ENCODE measurements at places on chromosomes 12 and 14.

GRCh38 chr12:123126294-123127181 lies 24.4 kb downstream of the PITPNM2 start:
- no peak for DNase-seq

- DNase-seq: no peak
These were observed 7.6 kb upstream of the SLC25A21 start for GRCh38 chr14:37179896-37180502.

GRCh38 chr14:35342489-35343010 lies 50.4 kb downstream of the PSMA6 start:
- DNase-seq: no peak

- no peak for DNase-seq
These were observed 42.1 kb downstream of the MAP1LC3B2 start for GRCh38 chr12:116600959-116601918.

DNA sequence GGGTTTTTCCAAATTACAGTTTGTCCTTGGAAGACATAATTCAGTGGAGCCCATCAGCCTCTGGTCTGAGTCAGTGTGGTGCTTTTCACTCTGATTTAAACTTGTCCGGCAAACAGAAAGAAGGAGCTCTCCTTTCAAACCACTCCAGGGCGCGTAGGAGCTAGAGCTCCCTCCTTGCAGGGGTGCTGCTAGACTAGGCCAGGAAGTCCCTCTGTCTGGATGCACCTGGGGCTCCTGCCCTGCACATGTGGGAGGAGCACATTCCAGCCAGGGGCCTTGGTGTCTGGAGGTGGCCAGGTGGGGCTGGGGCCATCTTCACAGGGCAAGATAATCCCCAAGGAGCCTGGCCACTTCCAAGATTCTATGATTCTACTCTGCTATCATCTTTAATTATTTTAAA lies 3.1 kb downstream of the SERPINA3 start:
- no peak for DNase-seq

Data from MM.1S (cell line).